ENCODE measurements at places on chromosomes 13 and 19.

DNA sequence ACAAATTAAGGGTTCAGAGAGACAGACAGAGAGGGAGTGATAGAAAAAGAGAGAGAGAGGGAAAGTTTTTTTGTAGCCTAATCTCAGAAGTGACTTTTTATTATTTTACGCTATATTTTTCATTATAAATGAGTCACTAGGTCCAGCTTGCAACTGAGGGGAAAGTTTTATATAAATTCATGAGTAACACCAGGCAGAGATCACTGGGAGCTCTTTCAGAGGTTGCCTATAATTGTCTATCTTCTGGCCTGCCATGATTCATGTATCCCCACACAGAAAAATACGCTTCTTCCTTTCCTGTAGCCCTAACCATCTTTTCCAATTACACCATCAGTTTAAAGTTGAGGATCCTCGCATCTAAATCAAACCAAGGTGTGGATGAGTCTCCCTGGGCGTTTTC, 467.9 kb downstream of the SLITRK1 start:
- DNase-seq = no peak

GRCh38 chr13:36778083-36778671, 40.8 kb upstream of the RFXAP start:
- DNase-seq = no peak

GRCh38 chr13:45196096-45196495, 4.7 kb downstream of the KCTD4 start:
- no peak for DNase-seq

DNA sequence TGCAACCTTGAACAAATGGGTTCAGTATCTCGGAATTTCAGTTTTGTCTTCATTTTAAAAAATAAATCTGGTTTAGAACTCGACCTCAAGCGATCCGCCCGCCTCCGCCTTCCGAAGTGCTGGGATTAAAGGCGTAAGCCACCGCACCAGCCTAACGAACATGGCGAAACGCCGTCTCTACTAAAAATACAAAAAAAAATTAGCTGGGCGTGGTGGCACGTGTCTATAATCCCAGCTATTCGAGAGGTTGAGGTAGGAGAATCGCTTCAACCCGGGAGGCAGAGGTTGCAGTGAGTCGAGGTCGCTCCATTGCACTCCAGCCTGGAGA, 571 bp downstream of the ZNF302 start:
- DNase-seq = no peak

GRCh38 chr13:37134411-37135041, 29.1 kb upstream of the CSNK1A1L start:
- DNase-seq = no peak

DNA sequence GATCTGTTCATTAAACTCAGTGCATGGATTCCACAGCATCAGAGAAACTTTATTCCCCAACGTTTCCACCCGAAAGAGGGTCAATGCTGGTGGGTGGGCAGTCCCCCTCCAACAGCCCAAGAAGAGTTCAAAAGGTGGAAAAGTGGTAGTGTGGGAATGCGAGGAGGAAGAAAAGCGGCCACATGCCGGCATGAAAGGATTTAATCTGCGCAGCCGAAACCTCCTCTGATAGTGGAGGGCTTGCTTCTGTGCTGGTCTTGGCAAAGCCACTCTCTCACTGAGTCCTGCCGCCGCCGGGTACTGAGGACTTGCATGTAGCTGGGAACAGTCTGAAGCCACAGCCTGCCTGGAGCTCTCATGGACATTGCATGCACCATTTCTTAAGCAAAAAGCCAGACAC, 136.2 kb upstream of the ZNF536 start:
- DNase-seq = no peak

DNA sequence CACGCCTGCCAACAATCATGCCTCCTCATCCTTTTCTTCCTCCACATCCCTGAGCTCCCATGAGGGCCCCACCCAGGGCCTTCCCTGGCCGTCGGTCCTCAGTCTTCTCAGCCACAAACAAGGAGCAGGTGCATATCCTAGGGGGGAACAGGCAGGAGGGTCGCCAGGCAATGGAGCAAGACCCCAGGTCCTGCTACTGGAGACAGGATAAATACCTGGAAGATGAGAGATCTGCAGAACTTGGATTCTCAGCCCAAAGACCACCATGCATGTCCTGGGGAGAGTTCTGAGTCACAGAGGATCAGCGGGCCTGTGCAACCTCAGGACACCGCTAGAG, 344.7 kb upstream of the TSHZ3 start:
- DNase-seq = no peak

DNA sequence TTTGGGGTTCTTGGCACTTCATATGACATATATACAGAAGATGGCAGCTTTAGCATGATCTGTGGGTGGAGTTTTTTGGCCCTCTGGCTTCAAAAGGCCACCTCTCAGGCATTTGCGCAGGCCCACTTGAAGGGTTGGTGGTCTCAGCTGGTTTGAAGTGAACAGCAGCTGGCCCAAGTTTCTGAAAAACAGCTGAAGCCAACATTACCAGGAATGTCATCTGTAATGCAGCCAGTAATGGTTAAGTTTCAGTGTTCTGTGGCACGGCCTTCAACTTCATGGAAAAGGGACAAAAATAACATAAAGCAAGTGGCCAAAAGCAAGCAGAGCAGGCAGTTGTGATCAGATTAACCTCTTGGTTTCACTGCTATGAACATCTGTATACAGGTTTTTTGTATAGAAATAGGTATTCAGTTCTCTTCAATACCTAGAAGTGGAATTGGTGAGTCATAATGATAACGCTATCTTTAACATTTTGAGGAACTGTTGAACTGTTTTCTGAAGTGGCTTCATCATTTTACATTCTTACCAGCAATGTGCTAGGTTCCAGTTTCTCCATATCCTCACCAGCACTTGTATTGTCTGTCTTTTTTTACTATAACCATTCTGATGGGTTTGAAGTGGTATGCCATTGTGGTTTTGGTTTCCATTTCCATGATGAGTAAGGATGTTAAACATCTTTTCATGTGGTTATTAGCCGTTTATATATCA, 245.4 kb downstream of the SHISA2 start:
- no peak for DNase-seq

GRCh38 chr19:51467864-51468544, 9.8 kb upstream of the SIGLEC8 start:
- DNase-seq = no peak

- DNase-seq = no peak
Observed at GRCh38 chr19:45311621-45312020, 11.1 kb downstream of the CKM start.

GRCh38 chr19:7191946-7192691, 102.1 kb downstream of the INSR start:
- DNase-seq = no peak

DNA sequence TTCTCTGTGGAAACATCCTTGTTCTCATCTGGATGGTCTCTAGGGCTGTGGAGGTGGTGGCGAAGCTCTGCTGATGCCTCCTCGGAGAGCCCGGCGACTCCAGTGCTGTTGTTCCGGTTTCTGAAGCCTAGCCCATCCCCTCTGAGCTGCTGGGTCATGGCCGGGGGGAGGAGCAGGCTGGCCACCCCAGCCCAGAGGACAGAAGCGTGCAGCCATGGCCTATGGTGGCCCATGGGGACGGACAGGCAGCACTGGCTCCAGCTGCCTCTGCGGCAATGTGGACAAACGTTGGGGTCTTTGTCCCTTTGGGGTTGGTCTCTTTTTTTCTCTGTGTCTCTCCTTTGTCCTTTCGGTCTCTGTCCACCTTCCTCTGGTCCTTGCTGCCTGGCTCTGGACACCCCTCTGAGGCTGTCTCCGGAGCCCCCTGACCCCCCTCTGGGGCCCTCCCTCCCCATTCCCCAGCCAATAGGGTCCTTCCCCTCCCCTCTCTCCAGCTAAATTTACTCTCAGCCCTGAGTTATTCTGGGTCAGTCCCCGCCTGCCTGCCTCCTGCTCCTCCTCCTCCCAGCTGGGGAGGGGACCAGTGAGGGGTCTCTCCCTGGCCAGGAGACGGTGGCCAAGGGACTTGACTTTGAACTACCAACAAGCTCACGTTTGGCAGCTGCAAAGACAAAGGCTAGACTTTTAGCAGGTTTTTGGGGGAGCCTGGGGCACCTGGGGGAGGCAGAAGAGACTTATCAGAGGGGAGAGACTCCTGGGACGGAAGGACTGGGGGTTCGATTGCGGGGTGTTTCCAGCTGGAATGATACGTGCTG, at the start of gene HRC:
Gene HRC, minus strand, starts transcription at position 392 of the 815 bp plus-strand sequence. Its CDS starts 159 bp downstream, at position 233.
- DNase-seq = no peak

GRCh38 chr19:49064029-49064629, 489 bp downstream of the NTF4 start:
- DNase-seq = peak; percentile 80

DNA sequence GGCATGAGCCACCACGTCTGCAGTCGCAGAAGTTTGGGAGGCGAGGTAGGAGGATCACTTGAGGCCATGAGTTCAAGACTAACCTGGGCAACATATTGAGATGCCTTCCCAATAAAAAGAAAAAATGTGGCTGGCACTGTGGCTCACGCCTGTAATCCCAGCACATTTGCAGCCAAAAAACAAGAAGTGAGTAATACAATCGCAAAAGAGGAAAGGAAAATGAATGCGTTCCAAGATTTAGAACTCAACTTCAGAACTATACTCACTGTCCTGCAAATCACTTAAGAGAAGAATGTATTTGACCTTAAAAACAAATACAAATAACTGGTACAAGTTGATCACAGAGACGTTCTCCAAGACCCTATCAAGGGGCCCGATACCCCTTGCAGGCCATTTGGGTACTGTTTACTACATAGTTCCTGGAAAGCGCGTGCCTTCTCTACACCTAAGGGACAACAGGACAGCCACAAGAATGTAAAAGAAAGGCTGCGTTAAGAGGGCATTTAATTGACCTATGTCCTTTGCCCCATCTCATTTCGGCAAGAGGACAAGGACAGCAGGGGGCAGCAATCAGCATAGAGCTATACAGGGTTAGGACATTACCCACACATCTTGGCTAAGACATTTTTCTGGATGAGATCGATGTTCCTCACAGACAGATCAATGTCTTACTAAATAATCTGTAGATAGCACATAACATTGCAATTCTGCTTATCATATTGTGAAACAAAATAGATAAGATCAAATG, 41.3 kb downstream of the FLT3 start:
- peak; percentile 36 for DNase-seq

- no peak for DNase-seq
Observed at GRCh38 chr13:99266827-99267226, 8.6 kb upstream of the GPR18 start.

GRCh38 chr13:85728811-85729210, 70.4 kb downstream of the SLITRK6 start:
- no peak for DNase-seq

GRCh38 chr19:51320280-51320657, 8.8 kb downstream of the IGLON5 start:
- no peak for DNase-seq

- DNase-seq = no peak
Observed at GRCh38 chr13:107585469-107586180, 629.7 kb downstream of the LIG4 start.

DNA sequence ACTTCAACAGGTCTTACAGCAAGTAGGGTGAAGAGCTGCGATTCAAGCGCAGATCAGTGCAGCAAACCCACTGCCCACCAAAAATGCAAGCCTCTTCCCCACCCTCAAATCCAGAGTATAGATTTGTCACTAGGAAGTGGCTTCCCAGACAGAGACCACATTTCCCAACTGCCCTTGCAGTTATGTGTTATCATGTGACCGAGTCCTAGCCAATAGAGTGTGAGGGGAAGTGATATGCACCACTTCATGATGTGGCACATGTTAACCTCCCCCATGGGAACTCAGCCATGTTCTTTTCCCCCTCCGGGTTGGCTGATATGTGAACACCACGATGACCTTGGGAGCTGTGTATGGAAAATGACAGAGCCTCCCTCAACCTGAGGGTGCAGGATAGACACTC, 50.8 kb downstream of the MBD3L2B start:
- DNase-seq = no peak

- peak; percentile 94 for DNase-seq
Observed at GRCh38 chr19:44741841-44742329, 6.6 kb upstream of the BCL3 start.

DNA sequence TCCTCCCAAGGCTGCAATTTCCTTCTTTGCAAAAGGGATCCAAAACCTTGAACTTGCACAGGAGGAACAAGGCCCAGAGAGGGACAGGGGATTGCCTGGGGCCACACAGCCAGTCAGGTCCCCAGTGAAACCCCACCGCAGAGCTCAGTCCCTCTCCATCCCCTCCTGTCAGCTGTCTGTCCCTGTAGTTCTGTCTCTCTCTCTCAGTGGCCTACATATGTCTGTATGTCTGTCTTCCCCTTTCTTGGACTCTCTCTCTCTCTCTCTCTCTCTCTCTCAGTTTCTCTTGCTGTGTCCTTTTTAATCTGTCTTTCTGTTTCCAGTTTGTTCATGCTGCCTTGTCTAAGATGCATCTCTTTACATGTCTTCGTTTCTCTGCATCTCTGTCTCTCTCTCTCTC, 11.5 kb downstream of the CEACAM19 start:
- no peak for DNase-seq

DNA sequence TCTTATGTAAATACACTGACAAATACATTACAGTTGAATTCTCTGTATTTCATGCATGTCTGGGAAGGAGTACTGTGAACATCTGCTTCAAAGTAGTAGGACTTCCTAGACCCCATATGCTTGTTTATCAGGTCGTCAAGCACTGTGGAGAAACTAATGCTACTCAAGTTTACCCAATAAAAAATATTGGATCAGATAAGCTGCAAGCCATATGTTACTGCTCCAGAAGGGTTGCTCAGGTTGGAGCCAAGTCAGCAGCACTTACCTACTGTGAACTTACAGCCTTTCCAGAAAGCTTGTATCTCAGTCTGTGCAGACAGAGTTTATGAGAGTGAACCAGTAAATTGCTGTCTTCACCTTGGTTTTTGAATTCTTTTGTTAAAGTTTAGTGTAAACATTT, 36.2 kb downstream of the SLAIN1 start:
- DNase-seq = no peak

- DNase-seq = no peak
Observed at GRCh38 chr19:53388168-53388567, 6.8 kb upstream of the ZNF765 start.

GRCh38 chr19:43777163-43777695, 3.5 kb downstream of the KCNN4 start:
- DNase-seq = no peak

GRCh38 chr13:73106513-73107178, 47.8 kb downstream of the KLF5 start:
- DNase-seq = no peak

DNA sequence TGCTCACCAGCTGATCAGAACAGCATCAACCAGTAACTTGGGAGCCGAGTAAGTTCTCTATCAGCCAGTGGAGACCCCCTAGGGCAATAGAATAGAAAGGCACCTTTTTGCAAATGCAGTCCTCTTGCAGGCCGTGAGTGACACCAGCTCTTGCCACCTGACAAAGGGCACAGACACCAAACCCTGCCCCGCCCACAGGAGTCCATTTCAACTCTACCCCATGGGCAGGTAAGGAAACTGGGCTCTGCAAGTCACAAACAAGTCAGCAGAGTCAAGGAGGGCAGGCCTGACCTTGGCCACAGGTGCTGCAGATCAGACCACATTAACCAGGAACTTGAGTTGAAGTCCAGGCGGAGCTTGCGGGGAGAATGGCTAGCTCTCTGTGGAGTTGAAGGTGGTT, 77.4 kb upstream of the SPATA13 start:
- DNase-seq = no peak

- DNase-seq = peak; percentile 4
Observed at GRCh38 chr13:60226507-60226906, 62.8 kb upstream of the DIAPH3 start.
